ENCODE measurements at places on chromosomes 3 and 15.

- no peak for DNase-seq
These were observed 6.5 kb downstream of the NT5DC2 start for GRCh38 chr3:52527039-52527731.

DNA sequence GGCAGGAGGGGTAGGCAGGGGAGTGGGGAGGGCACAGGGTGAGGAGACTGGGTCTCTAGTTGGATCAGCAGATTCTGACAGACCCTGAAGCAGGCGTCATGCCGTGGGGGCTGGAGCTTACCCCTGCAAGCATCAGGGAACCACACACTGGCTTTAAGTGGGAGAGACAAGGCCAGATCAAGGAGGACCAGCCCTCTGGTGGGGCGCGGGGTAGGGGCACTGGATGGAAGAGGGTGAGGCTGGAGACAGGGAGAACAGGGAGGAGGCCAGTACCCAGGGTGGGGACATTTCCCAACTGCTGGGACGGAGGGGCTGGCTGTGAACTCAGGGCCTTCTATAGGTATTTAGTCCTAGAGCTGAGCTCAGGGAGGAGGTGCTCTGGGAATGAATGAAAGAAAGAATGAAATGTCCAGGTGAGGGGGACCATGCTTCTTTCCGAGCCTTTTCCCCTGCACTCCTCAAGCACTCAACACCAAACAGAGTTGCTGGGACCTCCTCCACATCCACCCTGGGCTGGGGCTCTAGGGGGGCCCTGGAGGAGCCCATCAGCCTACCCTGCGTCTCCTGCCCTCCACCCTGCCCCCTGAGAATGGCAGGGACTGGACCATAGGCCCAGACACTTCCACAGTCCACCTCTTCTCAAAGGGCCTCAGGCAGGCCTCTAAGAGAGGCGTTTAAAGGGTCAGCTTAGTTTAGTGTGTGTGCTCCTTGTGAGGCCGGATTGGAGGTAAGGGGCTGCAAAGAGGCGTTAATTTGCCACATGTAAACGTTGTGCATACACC is 49.0 kb upstream of the FGD5 start:
- no peak for DNase-seq

- no peak for DNase-seq
These were observed 70.4 kb downstream of the TRANK1 start for GRCh38 chr3:36874424-36874823.

- DNase-seq = no peak
These were observed 333.7 kb upstream of the EPHA3 start for GRCh38 chr3:88773766-88774165.

DNA sequence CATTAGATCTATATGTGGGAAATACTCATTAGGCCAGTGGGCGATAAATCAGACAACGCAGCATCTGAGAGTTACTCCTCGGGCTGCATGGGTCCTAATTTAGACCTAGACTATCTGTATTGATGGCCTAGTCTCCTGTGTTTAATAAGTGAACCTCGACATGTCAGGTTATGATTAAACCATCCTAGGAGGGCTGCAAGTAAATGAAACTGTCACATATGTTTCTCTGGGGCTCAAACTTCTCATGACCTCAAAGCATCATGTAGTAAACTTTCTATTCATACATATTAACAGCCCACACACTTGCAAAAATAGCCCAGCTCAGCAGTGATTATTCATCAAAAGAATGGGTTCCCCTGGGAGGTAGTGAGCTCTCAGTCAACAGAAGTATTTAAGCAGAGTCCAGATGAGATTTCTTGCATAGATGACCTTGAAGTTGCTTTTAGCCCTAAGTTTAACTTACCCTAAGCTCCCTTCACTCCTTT is 51.6 kb downstream of the RAB11A start:
- no peak for DNase-seq

- DNase-seq = no peak
These were observed 417.4 kb upstream of the MDFIC2 start for GRCh38 chr3:70729845-70730244.

DNA sequence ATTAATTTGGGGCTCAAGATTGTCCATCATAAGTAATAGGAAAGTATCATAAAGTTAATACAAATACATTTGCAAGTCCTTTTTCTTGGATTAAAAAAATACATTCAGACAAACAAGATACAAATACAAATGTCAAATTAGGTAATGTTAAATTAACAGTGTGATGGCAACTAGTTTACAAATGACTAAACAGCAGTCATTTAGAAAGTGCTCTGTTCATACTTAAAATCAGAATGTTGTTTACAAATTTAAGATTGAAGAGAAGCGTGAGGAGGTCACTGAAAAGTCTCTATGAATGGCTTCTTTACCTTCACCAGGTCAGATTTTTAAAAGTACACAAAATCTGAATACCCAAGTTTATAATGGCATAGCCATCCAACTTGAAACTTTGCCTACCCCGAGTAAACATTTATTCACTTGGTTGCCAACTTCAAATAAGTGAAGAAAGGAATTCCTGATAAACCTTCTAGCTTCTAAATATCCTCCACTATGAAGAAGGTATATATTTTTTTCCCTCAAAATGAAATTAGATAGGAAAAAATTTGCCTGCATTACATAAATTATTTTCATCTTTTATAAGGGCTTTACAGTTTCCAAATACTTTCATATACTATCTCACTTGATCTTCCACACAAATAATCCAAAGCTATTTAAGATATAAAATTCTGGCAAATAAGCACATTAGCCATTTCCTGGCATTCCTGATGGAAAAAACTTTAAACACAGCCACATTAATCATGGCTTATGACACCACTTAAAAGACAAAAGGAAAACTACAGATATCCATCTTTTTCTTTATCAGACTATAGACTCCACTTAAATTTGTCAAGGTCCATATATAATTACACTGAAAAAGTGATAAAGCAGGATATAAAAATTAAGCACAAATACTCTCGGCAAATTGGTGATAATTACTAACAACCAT is 11.5 kb upstream of the NEK10 start:
- no peak for DNase-seq

DNA sequence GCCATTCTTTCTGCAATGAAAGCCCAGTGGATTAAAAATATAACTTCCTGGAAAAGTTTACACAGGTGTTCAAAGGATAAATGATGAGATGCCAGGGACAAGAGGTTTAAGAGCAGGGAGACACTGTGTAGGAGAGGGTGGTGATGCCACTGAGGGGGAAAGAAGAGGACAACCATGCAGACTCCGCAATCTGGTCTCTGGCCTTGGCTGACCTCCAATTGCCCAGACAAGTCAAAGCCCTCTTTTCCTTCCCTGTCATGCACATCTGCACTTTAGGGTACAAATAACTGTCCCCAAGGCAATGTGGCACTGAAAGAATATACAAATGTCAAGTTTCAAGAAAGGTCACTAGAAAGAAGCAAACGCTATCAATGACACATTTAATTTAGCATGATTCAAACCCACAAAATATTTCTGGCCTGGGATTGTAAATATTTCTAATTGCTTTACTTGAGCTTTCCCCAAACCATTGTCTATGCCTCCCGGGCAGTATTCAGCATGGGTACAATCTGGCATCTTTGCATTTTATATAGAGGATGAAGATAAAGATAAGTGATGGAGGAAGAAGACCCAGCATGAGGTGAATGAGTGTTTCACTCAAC is 319.4 kb downstream of the PLCL2 start:
- no peak for DNase-seq

DNA sequence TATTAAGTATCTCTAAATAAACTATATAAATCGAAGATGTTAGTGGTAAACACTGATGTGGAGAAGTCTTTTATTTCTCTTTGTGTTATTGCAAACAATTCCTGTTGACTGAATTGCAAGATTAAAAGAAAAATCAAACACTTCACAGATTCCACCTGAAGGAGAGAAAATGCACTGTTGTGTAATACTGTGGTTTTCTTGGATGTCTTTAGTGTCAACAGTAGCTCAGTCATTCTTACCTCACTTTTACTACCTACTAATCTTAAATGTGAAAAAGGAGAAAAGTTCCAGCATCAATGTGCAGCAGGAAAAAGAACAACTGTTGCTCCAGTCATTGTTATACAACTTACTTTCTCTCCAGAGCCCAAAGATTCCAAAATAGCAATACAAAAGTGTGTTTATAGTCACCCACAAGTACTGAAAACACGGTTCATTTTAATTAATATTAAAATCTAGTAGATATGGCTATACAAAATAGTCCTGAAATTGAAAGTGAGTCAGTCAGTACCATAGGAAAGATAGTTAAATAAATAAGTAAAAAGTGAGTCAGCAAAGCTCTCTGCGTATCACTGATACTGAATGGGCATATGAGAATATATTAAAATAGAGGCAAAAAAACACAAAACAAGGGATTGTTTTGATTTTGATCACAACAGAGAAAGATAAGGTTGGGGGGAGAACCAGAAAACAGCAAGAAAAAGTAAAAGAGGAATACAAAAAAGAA is 90.5 kb upstream of the CSPG5 start:
- DNase-seq = no peak

DNA sequence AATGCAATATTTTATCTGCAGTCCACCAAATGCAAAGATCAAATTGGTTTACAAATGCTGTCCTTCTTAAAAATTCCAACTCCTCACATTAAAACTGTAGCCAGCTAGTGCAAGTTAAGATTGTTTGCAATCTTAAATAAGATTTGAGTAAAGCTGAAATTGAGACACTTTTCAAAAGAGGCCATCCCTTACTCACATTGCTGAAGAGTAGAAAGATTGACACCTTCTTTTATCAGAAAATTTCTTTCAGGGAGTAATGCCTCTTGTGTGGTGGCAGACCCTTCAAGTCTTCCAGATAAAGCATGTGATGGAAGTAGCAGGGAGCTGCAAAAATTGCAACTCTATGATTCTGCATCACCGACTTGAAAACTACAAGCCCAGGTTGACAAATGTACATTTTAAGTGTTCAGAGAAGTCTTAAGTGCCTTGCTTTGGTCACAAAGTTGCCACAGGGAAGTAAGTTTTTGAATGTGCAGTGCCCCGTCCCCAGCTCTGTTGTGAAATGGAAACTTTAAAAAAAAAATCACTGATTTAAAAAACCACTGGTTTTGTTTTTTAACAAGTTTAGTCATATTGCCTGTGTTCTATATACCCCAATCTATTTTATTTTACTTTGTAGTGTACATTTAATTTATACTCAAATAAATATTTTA is 12.6 kb downstream of the CD86 start:
- no peak for DNase-seq

- no peak for DNase-seq
These were observed 8.7 kb upstream of the GPD1L start for GRCh38 chr3:32097768-32098167.

DNA sequence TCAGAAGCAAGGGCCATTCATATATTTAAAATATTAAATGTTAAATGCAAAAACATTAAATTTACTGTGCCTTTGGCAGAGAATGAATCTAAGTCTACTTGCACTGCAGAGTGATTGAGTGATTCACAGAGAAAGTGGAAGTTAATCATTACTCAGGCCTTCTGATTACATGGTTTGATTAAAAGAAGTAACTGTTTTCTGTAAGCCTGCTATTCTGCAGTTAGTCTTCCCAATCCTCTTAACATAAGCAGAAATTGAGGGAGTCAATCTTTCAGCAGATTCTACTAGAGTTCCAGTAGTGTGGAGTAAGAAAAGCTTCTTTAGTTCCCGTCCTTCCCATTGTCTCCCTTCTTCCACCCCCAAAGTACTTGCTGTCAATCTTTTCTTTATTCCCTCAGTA is 1.5 kb downstream of the NLGN1 start:
- DNase-seq = no peak

GRCh38 chr3:14392231-14392630 is 10.2 kb upstream of the SLC6A6 start:
- DNase-seq = no peak

DNA sequence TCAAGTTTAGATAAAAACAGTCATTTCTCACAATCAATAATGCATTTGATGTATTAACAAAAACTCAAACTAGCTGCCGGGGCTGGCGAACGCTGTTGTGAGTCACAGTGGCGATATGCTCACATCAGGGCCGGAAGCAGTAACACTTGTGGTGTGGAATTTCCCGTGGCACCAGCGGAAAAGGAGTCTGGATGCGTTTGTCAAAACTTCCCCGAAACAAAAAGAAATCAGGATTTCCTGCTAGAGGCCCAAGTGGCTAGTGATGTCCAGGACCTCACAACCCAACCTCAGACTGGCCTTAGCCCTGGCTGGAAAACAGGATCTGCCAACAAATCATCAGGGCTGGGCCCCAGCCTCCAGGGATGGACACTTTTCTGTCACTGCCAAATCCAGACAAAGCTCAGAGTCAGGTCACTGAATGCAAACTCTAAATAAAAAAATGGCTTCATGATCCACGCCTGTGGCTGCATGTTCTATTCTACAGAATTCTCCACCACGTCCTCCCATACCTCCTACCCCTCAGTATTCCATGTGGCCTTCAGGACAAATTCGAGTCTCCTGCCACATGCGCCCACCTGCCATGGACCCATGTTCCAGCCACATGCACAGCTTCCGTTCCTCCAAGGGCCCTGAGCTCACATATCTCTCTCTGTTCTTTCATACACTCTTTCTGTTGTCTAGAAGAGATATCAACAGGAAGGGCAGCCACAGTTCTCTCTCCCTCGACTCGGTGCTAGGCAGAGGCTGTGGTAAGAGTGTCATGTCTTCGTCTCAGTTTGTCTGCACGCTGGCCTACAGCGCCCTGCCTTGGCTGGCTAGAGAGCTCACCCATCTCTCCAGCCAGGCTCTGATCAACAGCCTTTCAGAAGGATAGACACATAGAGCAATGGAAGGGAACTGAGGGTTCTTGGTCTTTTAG is 35.4 kb downstream of the EHD4 start:
- peak; percentile 31 for DNase-seq

DNA sequence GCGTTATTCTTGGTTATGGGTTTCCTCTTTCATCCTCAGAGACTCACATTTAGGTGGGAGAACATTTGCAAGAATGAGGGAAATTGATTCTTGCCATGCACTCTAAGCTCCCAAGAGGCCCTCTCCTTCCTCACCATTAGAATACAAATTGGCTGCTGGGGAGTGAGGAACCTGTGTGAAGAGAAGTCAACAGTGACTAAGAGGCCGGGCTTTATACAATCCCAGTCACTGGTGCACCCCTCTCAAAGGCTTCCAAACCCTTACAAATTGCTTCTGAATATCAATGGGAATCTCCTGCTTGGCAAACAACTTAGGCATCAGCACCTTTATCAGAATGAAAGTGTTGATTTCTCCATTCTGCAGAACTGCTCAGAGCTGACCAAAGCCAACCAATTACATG is 16.5 kb upstream of the RGMA start:
- DNase-seq = no peak

Measured in mucosa of gallbladder (tissue), 1 donor.